ENCODE measurements at places on chromosomes 16 and 17.

- no peak for DNase-seq
Measured at GRCh38 chr16:49441366-49441780, 67.8 kb downstream of the C16orf78 start.

DNA sequence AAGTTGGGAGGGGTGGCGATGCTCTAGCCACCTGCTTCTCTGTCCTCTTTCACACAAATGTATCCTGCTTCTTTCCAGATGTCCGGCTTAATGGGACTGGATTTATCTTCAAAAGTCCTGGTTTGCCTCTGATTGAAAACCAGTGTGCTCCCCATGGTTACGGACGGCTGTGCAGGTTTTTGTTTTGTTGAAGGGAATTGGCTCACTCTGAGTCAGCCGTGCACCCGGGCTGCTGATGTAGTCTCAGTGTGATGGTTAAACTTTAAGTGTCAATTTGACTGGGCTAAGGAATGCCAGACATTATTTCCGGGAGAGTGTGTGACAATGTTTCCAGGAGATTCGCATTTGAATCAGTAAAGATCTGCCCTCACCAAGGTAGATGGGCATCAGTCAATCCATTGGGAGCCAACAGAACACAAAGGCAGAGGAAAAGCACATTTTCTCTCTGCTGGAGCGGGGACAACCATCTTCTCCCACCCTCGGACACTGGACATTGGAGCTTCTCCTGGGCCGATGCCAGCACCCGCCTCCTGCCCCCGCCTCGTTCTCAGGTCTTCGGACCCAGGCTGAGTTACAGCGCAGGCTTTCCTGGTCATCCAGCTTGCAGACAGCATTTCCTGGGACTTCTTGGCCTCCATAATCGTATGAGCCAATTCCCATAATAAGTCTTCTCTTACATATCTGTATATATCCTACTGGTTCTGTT, 126.9 kb upstream of the TNRC6C start:
- DNase-seq: peak; percentile 60

DNA sequence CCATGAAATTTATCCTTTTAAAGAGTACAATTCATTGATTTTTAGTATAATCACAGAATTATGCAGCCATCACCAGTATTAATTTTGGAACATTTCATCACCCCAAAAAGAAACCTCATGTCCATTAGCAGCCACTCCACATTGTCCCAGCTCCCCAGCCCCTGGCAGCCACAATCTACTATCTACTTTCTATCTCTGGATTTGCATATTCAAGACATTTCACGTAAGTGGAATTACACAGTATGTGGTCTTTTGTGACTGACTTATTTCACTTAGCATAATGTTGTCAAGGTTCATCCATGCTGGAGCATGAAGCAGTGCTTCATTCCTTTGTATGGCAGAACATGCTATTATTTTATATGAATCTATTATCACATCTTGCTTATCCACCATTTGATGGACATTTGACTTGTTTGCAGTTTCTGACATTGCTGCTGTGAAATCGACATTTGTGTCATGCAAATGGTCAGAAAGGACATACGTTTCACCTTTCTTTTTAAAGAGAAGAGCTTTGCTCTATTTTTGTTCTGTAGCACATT, 10.7 kb downstream of the METTL9 start:
- DNase-seq: no peak

DNA sequence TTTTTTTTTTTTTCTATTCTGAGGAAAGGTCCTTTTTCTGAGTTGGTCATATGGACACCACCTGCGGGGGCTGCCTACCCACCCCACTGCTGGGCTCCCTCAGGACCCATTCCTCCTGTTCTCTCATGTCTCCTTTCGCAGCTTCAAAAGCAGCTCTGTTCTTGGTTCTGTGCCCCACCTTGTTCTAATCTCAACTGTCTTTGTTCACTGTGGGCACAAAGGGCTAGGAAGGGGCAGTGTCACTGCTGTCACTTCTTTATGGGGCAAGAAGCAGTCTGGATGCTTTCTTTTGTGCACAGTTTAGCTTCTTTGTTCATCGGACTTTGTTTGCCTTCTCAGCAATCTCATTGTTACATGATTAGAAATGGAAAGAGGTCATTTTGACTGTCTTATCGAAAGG, 7.1 kb downstream of the GOSR2 start:
- no peak for DNase-seq

DNA sequence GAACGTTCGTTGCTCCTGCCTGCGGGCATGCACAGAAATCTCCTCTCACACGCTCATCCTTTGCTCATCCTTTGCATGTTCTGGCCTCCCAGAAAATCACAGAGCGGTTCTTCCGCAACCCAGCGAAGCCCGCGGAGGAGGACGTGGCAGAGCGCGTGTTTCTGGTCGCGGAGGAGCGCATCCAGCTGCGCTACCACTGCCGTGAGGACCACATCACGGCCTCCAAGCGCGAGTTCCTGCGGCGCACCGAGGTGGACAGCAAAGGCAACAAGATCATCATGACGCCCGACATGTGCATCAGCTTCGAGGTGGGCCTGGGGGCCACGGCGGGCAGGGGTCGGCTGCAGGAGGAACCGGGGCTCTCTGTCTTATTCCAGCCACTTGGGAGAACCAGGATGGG, 9.6 kb upstream of the KATNB1 start:
- DNase-seq: no peak

- no peak for DNase-seq
Measured at GRCh38 chr17:12231355-12231682, 210.6 kb downstream of the MAP2K4 start.

DNA sequence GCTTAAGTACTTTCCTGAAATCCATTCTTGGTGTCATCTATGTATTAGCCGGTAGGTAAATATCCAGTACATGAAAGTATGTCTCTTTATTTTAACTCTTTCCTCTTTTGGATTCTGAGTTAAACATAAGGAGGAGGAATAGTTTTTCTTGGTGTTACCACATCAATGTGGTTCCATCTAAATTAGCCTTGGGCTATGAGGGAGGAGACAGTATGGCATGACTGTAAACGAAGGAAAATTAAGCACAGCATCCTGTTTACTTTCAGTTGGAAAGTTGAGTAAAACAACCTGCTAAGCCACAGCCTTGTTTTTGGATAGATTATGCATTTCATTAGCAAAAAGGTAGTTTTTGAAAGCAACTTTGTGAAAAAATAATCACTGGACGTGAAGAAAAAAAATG, 693.0 kb upstream of the SOX9 start:
- DNase-seq: no peak

DNA sequence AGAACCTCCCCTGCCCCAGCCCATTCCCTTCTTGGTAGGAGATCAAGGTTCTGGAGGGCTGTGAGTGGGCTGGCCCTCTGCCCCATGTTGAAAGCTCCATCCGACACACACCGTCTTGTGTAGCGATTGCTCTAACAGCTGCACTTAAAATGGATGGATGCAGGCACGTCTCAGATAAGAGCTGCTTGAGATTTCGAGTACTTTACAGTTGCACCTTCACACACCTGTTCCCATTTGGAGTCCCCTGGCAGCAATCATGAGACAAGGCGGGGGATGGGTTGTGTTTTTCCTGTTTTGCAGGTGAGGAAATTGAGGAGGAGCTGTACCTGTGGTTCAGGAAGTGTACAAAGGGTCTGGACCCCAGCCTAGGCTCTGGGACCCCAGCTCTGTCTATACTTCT, 25.6 kb upstream of the TAC4 start:
- DNase-seq: no peak

DNA sequence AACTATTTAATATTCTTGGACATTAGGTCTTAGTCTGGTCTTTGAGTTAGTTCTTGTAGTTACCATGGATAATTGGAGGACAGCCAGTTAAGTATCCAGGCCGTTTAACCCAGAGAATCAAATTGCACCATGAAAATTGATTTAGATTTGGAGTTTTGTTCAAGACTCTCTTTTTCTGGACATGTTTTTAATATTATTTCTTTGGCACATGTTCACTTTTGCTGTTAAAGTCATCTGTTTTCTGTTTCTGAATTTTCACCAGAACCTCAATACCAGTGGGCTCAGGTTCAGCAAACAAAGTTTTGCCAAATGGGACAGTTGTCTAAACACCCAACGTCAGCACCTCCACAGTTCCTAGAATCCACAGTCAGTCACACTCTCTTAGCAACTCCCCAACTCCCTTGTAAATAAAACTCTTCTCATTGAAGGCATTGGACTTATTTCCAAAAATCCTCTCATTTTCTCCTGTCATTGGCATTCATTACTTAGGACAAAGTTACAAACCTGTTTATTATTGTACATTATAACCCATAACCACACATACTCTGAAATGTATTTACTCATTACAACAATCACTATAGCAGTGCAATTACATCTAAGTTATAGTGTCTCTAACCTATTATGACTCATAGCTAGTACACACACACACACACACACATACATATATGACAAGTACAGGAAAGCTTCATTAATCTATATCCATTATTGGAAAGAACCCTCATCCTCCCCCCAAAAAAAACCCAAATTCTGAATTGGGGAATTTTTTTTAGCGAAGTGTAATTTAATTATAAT, 33.5 kb upstream of the DNAH9 start:
- no peak for DNase-seq

DNA sequence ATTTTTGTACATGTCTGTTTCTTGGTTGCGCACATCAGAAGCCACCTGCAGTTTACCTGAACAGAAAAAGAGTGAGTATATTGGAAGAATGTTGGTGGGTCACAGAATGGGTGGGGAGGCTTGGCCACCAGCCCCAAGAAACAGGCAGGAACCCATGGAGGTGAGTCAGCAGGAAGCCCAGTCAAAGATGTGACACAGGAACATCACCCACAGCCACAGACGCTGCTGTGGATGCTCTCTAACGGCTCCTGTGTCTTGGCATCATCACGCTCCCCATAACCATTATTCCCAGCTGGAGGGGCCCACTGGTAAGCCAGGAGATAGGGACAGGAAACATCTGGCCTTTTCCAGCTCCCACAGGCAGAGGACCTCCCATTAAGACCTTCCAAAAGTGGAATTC, 94.0 kb upstream of the WSB1 start:
- DNase-seq: no peak

GRCh38 chr16:59645194-59645593, 911.1 kb upstream of the GOT2 start:
- no peak for DNase-seq

- no peak for DNase-seq
Measured at GRCh38 chr17:27825459-27825858, 25.1 kb upstream of the NOS2 start.

DNA sequence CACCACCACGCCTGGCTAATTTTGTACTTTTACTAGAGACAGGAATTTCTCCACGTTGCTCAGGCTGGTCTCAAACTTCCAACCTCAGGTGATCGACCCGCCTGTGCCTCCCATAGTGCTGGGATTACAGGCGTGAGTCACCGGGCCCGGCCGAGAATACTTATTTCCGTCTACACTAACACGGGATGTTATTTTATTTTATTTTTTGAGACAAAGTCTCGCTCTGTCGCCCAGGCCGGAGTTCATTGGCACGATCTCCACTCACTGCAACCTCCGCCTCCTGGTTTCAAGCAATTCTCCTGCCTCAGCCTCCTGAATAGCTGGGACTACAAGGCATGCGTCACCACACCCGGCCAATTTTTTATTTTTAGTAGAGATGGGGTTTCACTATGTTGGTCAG, 9.5 kb upstream of the PDXDC1 start:
- no peak for DNase-seq

DNA sequence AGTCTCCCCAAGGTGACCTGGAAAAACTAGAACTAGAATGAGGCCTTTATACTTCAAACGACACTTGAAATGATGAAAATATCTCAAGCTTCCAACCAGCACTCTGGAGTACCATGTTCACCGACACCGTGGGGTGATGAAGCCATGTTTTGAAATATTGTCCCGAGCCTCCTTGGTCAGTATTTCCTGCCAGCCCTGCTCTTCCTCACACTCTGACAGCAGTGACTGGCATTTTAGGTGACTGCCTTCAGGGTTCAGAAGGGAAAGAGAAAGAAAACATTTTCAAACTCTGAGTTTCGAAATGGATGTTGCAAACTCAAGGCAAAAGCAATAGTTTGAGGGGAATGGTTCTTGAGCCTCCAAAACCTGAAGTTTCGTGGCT, 39.3 kb upstream of the IRX6 start:
- no peak for DNase-seq

DNA sequence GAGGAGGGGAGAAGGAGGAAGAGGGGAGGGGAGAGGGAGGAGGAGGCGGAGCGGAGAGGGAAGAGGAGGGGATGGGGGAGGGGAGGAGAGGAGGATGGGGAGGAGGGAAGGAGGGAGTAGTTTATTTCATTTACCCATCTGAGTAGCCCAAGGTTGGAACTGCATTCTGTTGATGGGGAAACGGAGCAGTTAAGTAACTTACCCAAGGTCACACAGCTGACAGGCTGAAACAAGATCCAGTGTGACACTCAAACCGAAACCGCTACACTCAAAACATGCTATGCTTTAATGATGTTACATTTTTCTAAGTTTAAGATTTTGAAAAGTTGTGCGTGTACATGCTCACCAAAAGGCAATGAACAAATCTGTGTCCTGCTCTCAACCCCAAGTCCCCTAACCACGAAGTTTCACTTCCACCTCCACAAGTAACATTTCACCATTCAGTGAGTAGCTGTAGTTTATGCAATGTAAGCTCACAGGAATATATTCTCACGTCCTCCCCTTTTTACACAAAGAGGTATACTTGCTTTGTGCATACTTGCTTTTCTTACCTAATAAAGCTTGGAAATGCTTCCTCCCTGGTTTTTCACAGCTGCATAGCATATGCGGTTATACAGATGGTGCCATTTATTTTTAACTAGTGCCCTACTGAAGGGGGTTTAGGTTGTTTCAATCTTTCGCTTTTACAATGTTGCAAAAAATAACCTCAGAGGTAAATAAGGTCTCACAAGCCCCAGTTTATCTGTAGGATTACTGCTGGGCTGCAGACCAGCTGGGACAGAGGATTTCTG, 275.3 kb downstream of the PARN start:
- no peak for DNase-seq

GRCh38 chr17:67620088-67620487, 97.6 kb upstream of the NOL11 start:
- no peak for DNase-seq

DNA sequence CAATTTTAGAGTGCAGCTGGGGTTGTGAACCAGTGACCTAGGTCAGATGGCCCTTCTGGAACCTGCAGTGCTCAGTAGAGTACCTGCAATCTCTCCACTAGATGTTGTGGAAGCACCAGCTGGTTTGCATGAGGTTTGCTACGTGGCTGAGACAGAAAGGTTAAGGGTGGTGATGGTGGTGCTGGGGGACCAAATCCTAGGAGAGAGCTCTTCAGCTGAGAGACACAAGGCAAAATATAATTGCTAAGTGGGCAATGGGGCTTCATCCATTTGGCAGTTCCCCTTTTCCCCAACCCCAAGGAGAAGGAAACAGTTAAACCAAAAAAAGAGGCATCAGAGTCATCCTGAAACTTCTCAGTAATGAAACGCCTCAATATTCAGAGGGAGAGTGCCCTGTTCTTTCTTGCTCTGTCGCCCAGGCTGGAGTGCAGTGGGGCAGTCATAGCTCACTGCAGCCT, 13.9 kb downstream of the ITPRIPL2 start:
- no peak for DNase-seq

GRCh38 chr17:7179317-7180254, at the start of gene ASGR1:
Gene ASGR1 (minus strand): TSS chr17:7179370. CDS start chr17:7178563, 807 bp downstream.
- DNase-seq: no peak

GRCh38 chr17:72462407-72462806, 341.6 kb downstream of the SOX9 start:
- DNase-seq: no peak

- no peak for DNase-seq
Measured at GRCh38 chr16:89261691-89262563, 44.4 kb downstream of the ZNF778 start.
